Right atrium auricular region (tissue), 2 donors: ENCODE measurements at places on chromosomes 7 and 10.

DNA sequence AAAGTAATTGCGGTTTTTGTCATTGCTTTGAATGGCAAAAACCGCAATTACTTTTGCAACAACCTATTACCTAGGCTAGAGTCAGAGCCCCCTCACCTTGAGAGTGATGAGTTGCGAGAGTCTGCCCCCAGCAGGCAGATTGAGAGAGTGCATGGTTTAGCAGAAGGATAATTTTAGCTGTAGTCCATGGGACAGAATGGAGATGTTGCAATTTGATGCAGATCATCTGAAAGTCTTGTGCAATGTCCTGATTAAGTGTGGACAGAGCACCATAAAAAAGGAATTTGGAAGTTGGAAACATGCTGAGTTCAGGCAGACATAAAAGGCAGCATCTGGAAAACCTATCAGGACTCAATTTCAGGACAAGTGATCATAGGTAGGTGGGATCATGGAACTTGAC, 48.7 kb downstream of the GPR141 start:
- DNase-seq, result no peak

DNA sequence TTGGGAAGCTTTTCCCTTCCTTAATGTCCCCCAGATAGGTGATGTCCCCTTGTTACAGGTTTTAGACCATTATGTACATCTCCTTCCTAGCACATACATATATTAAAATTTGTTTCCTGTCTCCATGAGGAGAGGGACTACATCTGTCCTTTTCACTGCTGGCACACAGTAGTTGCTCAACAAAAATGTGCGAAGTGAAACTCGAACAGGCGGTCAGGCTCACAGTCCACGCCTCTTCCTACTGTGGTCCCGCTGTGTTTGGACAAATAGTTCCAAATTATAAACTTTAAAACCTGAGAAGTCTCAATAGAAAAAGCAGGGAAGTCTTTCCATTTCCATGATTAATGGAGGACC, 1.2 kb upstream of the HHEX start:
- no peak for DNase-seq

DNA sequence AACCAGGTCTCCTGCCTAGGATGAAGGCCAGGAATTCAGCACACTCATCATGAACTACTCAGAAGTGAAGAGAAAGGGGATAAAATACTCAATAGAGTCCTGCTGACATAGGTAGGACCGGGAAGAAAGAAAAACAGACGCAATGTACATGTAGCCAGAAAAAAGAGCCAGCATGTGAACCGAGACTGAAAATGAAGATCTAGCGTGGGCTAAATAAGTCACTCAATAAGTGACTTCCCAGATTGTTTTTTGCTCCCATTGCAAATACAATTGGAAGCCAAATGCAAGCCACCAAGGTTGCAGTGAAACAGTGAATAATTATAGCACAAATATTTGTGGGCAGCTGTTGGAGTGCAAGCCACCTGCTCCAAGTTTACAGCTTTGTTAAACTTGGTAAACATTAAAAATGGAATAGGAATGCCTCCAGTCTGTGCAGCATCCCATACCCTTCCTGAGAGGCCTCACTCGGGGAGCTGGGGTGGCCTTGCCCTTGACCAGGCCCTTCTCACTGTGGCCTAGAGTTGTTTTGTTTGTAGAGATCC, 34.7 kb upstream of the HPS1 start:
- DNase-seq, result no peak

DNA sequence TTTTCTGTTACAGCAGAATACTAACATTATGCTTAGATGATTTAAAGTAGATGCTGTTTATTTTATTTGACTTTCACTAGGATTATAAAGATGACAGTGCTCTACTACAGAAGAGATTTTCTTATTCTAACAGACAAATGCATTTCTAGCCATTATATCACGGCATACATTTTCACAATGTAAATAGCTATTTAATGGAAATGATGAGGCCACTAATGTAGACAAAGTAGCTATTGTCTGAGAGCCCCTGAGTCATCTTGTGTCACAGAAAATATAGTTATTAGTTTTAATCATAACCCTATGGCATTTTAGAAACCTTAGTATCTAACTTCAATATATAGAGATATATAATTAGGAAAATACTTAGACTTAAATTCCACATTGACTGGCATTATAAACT, 158.0 kb upstream of the AHR start:
- DNase-seq, result no peak

- no peak for DNase-seq
Measured at GRCh38 chr7:48299580-48300169, 128.4 kb downstream of the ABCA13 start.

- DNase-seq, result no peak
Measured at GRCh38 chr7:35259523-35259908, 5.6 kb upstream of the TBX20 start.

DNA sequence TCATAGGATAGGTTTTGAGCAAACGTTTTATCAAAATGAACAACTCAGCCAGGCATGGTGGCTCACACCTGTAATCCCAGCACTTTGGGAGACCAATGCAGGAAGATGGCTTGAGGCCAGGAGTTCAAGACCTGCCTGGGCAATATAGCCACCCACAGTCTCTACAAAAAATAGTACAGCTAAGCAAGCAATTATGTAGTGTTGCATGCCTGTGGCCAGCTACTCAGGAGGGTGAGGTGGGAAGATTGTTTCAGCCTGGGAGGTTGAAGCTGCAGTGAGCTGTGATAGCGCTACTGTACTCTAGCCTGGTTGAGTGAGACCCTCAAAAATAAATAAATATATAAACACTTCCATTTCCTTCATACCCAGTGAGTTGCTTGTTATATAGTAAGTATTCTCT, 67.1 kb downstream of the LSMEM1 start:
- no peak for DNase-seq

DNA sequence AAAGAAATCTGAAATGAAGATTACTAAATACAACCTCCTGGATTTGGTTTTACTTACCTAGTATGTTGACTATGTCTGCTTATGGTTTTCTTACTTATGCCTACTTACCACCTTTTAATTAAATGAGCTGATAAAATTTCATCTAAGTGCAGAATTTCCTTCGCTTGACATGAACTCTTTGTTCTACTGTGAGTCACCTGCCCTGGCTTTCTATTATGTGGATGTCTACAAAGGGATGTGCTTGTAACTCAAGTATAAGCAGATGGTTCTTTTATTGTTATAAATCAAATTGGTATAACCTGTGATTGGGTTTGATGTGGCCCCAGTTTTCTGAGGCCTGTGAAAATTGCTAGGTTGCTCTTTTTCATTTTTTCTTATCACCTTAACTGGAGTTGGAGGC, 389.1 kb upstream of the ANKRD30A start:
- no peak for DNase-seq

GRCh38 chr7:116953906-116954838, 871 bp downstream of the ST7 start:
- no peak for DNase-seq

- DNase-seq, result no peak
Measured at GRCh38 chr10:91123261-91123660, 97.2 kb upstream of the PCGF5 start.
